Activated CD8-positive, alpha-beta memory T cell treated with anti-CD3 and anti-CD28 coated beads for 24 hours (primary cell): ENCODE measurements at places on chromosomes 3 and 15.

GRCh38 chr3:119352863-119353527 lies 58.8 kb downstream of the ARHGAP31 start:
- no peak for DNase-seq

- no peak for DNase-seq
Observed at GRCh38 chr3:36493051-36493450, 112.7 kb downstream of the STAC start.

DNA sequence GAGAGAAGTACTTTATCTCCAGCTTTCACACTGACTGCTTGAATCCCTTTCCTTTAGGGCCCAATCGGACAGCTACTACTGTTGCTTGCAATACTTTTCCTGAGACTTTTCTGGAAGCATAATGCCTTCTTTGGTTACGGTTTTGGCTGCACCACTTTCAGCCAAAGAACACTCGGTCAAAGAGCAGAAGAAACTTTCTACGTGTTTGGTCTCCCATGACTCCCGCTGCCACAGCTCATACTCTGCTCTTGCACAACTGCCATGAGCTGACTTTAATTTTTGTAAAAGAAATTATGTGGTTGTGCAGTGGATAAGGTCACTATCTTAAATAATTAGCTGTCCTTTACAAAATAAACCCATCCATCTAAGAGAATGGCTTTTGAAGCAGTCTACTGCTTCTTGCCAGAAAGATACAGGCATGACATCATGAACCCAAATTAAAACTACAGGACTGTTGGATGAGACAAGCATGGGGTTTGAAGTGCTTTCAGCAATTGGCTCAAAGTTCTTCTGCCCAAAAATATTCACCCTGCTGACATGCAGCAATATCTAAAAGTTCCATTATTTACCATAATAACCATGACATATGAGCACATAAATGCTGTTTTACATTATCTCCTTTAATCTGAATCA lies 42.0 kb downstream of the PROS1 start:
- DNase-seq: no peak

GRCh38 chr3:188782613-188783124 lies 389.1 kb upstream of the TPRG1 start:
- no peak for DNase-seq

- no peak for DNase-seq
Observed at GRCh38 chr15:51932161-51932560, 39.4 kb downstream of the LEO1 start.

DNA sequence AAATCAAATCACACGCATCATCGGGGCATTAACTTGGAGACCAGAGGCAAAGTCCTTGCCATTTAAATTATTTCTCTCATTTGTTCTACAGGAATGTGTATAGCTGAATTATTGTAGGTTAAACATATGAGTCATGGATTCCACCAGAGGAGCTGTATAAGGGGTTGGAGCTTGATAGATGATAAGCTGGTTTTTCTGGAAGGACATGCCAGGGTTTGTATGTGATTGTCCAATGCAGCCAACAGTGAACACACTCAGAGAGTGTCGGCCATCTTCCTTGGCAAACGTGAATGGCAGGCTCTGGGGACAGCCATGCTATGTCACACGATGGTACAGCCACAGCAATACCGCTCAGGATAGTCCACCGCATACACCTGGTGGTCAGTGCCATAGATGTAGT lies 25.1 kb downstream of the SSUH2 start:
- DNase-seq: no peak

DNA sequence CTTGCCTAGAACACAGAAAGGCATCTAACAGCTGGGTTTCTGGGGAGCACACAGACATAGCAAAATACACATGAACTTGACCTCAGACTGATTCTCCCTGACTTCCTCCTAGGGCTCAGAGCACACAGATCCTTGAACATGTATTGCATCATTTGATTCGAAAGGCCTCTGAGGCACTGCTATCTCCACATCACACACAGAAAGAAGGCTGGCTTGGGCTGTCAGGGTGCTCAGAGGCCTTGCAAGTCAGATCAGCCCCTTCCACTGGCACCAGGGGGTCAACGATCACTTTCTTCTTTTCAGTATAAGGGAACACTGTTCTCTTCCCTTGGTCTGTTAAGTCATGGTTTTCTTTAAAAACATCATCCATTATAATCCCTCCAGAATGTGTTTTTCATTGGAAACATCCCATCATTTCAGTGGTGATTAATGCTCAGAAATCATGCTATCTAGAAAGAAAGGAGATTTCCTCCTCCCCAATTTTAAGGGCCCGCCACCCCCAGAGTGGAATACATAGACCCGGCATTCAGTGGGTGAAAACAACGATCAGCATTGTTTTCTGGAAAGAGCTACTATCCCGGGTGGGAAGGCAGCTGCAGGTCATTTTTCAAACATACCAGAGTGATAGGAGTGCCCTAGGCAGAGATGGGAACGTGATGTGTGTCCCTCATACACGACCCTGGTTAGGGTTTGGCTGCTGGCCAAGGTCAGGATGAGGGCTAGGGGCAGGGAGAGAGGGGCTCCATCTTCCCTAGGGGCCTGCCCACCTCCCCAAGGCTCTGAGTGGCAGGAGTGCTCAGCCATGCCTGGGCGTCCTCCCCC lies 253.3 kb upstream of the LYSMD4 start:
- no peak for DNase-seq

GRCh38 chr3:41194701-41195100 lies 4.6 kb upstream of the CTNNB1 start:
- DNase-seq: no peak

GRCh38 chr15:51353976-51354375 lies 12.5 kb downstream of the GLDN start:
- DNase-seq: no peak

GRCh38 chr15:66805202-66805885 lies 103.3 kb downstream of the SMAD6 start:
- no peak for DNase-seq

DNA sequence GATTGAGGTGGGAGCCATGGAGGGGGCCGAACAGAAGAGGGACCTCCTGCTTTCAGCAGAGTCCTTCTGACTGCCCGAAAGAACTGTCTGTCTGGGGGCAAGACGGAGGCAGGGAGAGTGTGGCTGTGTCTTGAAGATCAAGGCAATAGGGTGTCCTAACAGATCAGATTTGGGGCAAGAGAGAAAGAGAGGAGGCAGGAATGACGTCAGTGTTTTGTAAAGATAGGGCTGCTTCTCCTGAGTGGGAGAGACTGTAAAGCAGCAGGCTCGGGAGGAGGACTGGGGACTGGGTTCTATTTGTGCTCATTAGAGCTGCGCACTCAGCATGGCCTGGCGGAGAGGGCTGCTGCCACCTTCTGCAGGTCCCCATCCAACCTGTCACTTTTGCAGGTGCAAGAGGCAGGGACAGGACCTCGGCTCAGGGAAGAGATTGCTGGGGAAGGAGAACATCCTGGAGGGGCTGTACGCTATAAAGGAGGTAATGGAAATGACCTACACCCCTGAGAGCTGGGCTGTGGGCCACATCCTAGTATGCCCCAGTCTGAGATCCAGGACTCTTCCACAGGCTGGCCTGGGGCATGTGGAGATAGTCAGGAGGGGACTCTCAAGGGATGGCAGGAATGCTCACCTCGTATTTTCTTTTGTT lies 29.0 kb upstream of the FGD5 start:
- no peak for DNase-seq

- DNase-seq: no peak
Observed at GRCh38 chr3:123525433-123525832, 59.4 kb downstream of the HACD2 start.

DNA sequence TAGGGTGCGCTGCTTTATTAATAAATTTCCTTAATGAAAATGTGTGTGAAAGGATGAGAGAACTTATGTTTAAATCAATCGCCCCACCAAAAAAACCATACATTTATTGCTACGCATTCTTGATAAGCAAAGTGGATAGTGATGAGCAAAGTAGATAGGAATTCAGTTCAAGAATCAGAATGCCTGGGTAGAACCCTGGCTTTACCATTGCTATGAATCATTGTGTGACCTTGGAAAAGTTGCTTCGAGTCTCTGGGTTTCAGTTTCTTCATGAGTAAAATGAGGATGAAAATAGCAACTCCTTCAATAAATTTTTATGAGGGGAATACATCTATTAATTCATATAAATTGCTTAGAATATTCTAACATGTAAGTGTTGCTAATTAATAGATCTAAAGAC lies 2.6 kb upstream of the ALCAM start:
- no peak for DNase-seq

GRCh38 chr3:123813876-123814275 lies 70.3 kb downstream of the MYLK start:
- DNase-seq: no peak

GRCh38 chr3:17730318-17730967 lies 12.0 kb downstream of the TBC1D5 start:
- no peak for DNase-seq

DNA sequence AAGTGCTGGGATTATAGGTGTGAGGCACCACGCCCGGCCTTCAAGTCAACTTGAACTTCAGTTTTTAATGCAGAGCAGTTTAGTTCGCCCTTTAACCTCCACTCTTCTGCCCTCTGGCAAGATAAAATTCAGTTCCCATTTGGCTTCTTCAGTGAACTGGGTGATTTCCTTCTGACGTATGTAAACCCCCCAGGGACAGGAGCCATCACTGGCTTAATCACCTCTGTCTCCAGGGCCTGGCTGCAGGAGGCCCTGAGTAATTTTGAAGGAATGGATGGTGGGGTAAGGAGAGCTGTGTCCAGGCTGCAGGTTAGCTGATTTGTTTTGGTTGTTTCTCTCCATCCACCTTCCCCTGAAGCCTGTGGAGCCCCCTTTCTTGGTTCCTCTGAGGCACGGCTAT lies 11.9 kb downstream of the MCM2 start:
- DNase-seq: no peak

GRCh38 chr3:43079536-43080332 lies 26.1 kb downstream of the POMGNT2 start:
- no peak for DNase-seq

GRCh38 chr3:149658744-149659497 lies 1.1 kb upstream of the WWTR1 start:
- DNase-seq: no peak

DNA sequence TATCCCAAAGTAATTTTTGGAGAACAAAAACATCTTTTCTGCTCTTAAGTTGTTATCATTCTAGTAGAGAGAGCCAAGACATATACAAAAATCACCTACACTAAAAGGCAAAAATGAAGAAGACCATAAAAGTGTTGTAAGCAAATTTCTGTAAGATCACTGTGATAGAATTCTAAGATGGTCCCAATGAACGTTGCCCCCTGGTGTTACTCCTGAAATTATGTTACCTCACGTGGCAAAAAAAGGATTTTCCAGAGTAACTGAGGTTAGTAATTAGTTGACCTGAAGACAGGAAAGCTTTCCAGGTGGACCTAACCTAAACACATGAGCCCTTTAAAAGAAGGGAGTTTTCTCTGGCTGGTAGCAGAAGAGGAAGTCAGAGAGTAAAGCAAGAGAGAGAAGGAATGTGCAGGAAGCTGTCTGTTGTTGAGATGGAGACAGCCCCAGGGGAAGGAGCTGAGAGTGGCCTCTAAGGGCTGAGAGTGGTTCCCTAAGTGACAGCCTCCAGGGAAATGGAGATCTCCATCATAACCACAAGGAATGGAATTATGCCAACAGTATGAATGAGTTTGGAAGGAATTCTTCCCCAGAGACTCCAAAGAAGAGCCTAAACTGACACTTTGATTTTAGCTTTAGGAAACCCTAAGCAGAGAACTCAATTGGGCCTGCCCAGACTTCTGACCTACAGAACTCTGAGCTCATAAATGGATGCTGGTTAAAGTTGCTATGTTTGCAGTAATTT lies 205.9 kb downstream of the CD47 start:
- DNase-seq: no peak

DNA sequence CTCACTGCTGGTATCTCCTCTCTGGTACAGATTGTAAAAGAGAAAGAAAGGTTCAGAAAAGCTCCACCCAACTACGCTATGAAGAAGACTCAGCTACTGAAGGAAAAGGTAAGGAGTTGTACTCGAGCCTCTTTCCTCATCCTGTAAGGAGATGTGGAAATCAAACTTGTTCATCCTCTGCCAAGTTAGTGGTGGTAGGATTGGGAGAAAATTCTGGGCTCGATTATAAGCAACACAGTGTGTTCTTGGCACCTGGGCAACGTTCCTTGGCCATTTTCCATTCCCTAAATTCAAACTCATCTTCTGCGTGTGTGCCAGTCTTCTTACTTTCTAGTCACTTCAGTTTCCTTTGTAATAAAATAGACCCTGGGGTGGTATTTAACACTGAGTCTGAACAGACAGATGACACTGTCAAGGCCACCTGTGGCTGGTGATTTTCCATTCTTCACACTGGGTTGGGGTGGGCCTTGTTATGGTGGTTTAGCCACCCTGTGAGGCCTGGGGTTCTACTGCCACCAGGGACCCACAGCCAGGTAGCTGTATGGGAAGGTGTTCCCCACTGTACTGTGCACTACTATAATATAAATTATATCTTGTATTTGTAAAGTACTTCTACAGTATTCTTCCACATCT lies 17.1 kb upstream of the ITPKA start:
- DNase-seq: no peak

GRCh38 chr3:194328053-194328657 lies 23.0 kb downstream of the CPN2 start:
- DNase-seq: no peak

- DNase-seq: no peak
Observed at GRCh38 chr3:117566926-117567325, 857.3 kb downstream of the TUSC7 start.

- no peak for DNase-seq
Observed at GRCh38 chr3:88991496-88991895, 115.9 kb upstream of the EPHA3 start.

DNA sequence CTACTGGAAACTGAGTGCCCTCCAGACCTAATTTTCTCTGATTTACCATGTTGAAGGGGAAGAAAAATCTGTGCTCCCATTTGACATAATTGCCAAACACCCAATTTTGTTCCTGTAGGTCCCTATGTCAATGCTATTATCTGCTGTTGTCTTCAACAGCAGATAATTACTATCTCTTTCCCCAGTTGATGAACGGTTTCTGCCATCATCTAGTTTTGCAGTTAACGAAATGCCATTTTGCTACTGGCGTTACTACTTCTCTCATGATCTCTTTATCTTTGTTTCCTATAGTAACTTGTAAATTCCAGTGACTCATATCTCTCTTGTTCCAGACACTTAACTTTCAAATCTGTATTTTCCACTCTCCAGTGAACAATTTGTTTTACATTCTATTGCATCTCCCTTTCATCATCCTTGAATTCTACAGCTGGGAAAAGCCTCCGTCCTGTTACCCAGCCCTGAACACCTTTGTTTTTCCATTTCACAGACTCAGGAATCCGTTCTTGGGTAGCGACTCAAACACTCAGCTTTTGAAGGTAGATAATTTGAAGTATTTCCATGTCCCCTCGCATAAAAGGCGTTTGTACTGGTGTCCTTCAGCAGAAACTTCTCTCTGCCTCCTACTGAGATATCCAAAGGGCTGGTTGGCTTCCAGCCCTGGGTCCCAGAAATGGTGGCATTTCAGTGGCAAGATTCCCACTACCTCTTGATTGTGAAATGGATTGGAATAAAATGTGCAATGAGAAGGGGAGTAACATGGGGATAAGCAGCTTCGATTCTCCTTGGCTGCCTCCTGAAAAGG lies 111.7 kb downstream of the FOXB1 start:
- DNase-seq: no peak

DNA sequence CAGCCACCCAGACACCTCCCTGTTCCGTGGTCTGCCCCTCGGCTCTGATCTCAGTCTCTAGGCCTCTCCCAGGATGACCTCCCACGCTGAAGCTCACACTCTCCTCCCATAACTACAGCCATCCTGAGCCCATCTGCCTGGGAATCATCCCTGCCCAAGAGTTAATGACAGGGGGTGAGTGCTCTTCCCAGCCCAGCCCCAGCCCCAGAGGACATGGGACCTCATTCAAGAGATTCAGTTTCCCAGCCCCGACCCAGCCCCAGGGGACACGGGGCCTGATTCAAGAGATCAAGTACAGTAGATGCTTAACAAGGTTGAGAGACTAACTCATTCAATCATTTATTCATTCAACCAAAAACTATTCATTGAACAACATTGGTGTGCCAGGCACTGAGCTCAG lies 272.0 kb downstream of the XXYLT1 start:
- DNase-seq: peak; percentile 37
